Activated naive CD8-positive, alpha-beta T cell treated with anti-CD3 and anti-CD28 coated beads for 36 hours (primary cell): ENCODE measurements at places on chromosomes 12 and 14. TPM values are rescaled to one million over a fixed set of nuclear protein-coding genes. Genes with fewer than 3 reads are reported as not detected.

- no peak overlapping the region for H3K4me3 ChIP-seq
- H3K27me3 ChIP-seq: no peaks in the 10 kb centered on the region
- peaks cover 4% of the 10 kb centered on the region for H3K36me3 ChIP-seq
- DNase-seq: no peak
- peaks cover 4% of the 10 kb centered on the region for H3K4me1 ChIP-seq
These were observed 94.1 kb downstream of the SLC25A47 start for GRCh38 chr14:100416921-100417860.

DNA sequence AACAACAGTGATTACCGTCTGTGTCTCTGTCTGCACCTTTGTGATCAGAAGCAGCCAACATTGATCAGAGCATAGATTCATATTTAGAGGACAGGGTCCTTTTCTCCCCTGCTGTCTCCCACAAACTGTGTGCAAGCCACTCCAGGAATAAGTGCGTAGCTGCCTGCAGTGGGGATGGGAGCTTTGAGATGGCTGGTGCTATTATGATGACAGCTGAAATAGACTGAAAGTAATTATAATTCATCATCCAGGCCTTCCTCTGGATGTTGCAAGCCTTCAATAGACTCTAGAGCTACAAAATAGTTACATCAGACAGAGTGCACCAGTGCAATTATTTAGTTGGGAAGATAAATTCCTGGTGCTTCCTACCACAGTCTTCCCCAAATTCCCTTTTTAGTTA lies 68.1 kb downstream of the BORCS5 start:
- H3K36me3 ChIP-seq: peaks cover 49% of the 10 kb centered on the region
- no peak overlapping the region for H3K27ac ChIP-seq
- DNase-seq: no peak
- no peaks in the 10 kb centered on the region for H3K27me3 ChIP-seq

DNA sequence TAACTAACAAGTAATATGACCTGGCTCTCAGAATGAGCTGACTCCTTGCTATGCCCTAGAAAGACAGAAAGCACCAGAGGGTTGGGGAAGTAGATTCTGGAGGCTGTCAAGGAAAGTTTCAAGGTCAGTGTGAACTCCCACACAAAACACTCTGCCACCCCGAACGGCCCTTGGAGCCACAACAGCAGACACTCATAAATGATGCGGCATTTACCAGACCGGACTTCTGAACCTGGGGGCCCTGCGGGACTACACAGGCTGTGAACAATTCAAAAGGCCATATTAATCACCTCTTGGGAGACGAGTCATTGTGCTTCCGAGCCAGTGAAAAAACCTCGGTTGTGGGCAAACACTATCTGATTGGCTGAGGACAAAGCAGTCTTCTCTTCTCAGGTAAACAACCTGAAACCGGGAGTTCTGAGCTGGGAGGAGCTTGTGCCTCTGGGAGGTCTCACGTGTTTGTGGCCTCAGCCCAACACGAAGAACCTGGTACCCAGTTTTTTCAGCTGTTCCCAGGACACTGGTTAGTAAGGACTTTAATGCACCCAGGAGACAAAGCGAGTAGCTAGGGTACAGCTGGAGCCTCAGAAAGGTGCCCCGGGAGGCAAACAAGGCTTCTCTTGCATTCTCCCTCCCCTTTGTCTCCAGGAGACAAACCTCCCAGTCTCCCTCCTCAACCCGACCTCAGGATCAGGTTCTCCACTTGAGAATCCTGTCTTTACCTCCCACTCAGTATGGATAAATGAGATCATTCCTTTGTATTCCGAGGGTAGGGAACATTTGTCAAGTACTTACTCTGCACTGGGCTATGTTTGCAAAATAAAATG lies 35.3 kb downstream of the VWF start:
- H3K27me3 ChIP-seq: no peaks in the 10 kb centered on the region
- no peak for DNase-seq
- no peak overlapping the region for H3K4me3 ChIP-seq

The HOXC5 gene
- total RNA-seq: not detected

GRCh38 chr14:55977392-55978150 lies 140.6 kb upstream of the PELI2 start:
- H3K4me3 ChIP-seq: no peak overlapping the region
- no peak for DNase-seq
- peaks cover 3% of the 10 kb centered on the region for H3K4me1 ChIP-seq
- no peaks in the 10 kb centered on the region for H3K36me3 ChIP-seq

DNA sequence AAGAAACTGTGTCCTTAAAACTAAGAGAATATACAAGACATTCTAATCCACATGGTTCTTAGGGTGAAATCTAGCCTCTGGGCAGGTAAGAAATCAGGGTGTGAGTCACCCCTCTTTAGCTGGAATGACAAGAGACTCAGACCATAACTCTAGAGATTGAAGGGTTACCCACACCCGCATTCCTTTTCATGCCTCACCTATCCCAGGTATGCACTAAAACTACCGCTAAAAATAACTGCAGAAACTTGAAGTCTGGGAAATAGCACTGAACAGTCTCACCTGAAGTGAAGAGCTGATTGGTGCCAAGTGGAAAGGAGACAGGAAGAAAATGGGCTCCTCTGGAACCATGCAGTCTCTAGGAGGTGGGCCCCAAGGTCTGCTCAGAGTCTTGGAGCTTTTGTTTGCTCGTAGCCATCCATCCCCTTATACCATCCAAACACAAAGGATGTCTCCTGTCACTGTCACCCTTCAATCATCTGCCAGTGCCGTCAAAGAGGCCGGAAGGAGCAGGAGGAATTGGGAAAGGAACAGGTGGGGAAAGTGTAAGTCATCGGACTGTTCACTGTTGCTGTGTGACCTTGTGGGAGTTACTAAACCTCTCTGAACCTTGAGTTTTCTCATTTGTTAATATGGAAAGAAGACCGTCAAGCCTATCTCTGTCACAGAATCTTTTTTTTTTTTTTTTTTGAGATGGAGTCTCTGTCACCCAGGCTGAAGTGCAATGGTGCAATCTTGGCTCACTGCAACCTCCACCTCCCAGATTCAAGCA lies 22.4 kb downstream of the DDX47 start:
- H3K36me3 ChIP-seq: peaks cover 34% of the 10 kb centered on the region
- no peak for DNase-seq
- H3K4me3 ChIP-seq: no peak overlapping the region
- peaks cover 14% of the 10 kb centered on the region for H3K4me1 ChIP-seq
- no peak overlapping the region for H3K27ac ChIP-seq

The OAS2 gene
- 122 TPM for total RNA-seq

The GPRC5D gene
- total RNA-seq: not detected

DNA sequence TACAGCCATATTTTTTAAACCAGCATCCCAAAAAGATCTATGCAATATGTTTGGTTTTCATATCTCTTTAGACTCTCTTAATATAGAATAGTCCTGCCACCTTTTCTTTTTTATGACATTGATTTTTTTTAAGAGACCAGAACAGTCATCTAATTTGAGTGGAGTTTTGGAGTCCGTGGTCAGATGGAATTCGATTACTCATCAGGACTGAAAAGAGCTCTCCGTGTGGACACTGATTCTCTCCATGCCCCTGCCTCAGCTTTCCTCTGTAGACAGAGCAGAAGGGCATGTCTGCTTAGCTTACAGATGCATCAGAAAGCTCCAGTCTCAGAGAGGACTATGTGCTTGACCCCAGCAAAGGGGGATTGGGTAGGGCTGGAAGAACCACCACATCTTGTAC lies 27.8 kb downstream of the SMCO2 start:
- no peak overlapping the region for H3K27ac ChIP-seq
- H3K27me3 ChIP-seq: no peaks in the 10 kb centered on the region
- no peak for DNase-seq
- peaks cover 18% of the 10 kb centered on the region for H3K36me3 ChIP-seq

DNA sequence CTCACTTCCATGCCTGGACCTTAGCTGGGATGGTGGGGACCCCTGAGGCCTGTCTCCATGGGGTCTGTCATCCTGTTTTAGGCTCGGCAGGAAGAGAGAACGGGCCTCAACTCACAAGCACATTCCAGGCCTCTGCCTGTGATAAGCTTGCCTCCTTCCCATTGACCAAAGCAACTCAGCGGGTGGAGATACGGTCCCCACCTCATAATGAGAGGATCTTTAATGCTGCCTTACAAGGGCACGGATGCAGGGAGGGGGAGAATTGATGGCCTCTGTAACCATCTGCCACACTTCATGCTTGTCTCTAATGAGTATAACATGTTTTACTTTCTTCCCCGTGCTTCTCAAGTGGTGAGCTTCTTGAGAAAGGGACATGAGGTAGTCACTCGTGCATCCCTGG lies 50.0 kb downstream of the GLT1D1 start:
- H3K27me3 ChIP-seq: peaks cover 6% of the 10 kb centered on the region
- peaks cover 2% of the 10 kb centered on the region for H3K36me3 ChIP-seq
- DNase-seq: no peak
- no peak overlapping the region for H3K27ac ChIP-seq

DNA sequence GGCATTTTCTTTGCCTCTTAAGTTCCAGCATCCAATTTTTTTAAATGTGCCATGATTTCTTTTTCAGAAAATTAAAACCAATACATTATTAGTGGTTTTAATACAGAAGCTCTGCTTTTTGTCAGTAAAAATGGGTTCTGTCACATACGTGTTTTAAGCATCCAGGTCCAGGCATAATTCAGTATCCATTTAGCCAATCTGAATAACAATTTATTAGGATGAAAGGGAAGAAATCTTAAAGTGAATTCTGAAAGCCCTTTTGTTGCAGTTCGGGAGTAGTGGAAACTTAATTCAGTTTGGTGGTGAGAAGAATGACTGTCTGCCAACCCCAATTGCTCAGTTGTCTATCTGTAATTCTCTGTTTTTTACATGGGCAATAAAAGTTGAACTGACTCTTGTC lies 7.2 kb downstream of the XPOT start:
- peaks cover 23% of the 10 kb centered on the region for H3K4me1 ChIP-seq
- H3K36me3 ChIP-seq: peaks cover 28% of the 10 kb centered on the region
- no peak for DNase-seq
- no peaks in the 10 kb centered on the region for H3K27me3 ChIP-seq

The KCNH5 gene
- total RNA-seq: not detected

DNA sequence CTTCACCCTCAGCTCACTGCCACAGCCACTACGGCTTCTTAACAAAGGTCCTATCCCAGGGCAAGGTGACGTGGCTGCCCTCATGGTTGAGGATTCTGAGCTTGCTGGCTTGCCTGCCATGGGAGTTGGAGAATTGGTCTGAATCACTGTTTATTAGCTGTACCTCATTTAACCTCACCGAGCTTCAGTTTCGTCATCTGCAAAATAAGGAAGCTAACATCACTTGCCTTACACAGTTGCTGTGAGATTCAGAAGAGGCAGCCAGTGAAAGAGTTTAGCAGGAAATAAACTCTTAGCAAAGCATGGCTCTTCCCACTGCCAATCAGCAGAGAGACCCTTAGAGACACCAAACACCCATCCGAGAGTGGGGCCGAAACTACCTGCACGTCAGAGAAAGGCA lies 90.1 kb upstream of the KCNA1 start:
- H3K27me3 ChIP-seq: peaks cover 8% of the 10 kb centered on the region
- H3K4me3 ChIP-seq: no peak overlapping the region
- H3K27ac ChIP-seq: no peak overlapping the region
- DNase-seq: no peak
- no peaks in the 10 kb centered on the region for H3K36me3 ChIP-seq

The EMP1 gene
- 4.4 TPM for total RNA-seq

DNA sequence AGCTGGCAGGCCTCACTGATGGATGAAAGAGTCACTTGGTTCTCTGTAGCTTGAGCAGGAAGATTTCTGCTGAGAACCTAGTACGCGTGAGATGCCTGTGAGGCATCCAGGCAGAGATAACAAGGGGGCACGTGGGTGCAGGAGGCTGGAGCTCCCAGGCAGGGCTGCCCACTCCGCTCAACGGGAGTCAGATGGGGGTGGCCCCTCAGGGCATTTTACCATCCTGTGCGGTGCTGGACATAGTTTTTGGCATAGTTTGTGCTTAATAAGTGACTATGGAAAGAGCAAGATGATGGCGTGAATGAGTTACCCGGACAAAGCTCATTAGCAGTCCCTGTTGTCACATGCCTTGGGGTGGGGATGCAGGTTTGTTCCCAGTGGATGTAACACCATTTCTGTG lies 182.8 kb downstream of the TSPAN9 start:
- H3K27me3 ChIP-seq: peaks cover 6% of the 10 kb centered on the region
- DNase-seq: no peak
- no peak overlapping the region for H3K27ac ChIP-seq
- H3K4me3 ChIP-seq: no peak overlapping the region

- H3K27ac ChIP-seq: no peak overlapping the region
- no peaks in the 10 kb centered on the region for H3K36me3 ChIP-seq
- H3K4me3 ChIP-seq: no peak overlapping the region
- H3K4me1 ChIP-seq: no peaks in the 10 kb centered on the region
- H3K27me3 ChIP-seq: no peaks in the 10 kb centered on the region
These were observed 97.4 kb downstream of the C12orf50 start for GRCh38 chr12:87931812-87932211.

DNA sequence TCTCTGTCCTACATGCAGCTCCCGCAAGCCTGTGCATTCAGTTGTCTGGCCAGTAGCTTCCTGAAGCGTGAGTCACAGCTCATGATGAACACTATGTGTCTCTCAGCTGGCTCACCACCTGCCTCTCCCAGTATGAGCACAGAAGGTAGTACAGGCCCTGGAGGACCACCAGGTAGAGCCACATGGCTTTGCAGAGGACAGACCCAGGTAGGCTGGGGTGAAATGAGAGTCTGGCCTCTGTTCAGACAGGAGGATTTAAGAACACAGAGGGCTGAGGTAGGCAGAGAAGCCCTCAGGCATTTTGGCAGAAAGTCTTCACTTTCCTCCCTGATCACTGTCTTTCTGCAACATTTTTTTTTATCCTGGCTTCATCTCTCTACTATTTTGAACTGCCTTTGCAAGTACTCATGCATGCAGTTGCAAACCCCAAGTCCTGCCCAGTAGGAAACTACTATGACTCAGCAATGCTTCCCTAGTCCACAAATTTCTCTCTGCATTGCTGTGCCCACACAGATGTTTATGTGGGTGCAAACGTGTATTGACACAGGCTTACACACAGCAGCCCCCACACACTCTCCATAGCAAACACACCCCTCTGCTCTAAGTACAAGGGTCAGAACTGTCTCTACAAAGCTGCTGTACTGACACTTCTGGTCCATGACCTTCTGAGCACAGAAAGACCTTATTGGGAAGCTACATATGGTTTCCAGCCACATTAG lies 7.2 kb upstream of the SDR9C7 start:
- H3K36me3 ChIP-seq: no peaks in the 10 kb centered on the region
- no peak overlapping the region for H3K27ac ChIP-seq
- no peak for DNase-seq
- H3K4me1 ChIP-seq: peaks cover 3% of the 10 kb centered on the region
- no peak overlapping the region for H3K4me3 ChIP-seq

- H3K27me3 ChIP-seq: no peaks in the 10 kb centered on the region
- H3K36me3 ChIP-seq: no peaks in the 10 kb centered on the region
- no peak overlapping the region for H3K27ac ChIP-seq
- H3K4me1 ChIP-seq: peaks cover 5% of the 10 kb centered on the region
These were observed 13.9 kb upstream of the CACNA2D4 start for GRCh38 chr12:1932264-1932777.

The SOAT2 gene
- 3.1 TPM for total RNA-seq

The FKBP4 gene
- 225 TPM for total RNA-seq

GRCh38 chr12:117046011-117046369 lies 53.2 kb downstream of the TESC start:
- H3K36me3 ChIP-seq: no peaks in the 10 kb centered on the region
- H3K4me3 ChIP-seq: no peak overlapping the region
